DMS 273 treated with DMSO at 0.1 percent for 48 hours (cell line): ENCODE measurements at places on chromosomes 16 and 17.
A peak's percentile ranks its signal among the peaks of the same experiment; 100 is the strongest.

DNA sequence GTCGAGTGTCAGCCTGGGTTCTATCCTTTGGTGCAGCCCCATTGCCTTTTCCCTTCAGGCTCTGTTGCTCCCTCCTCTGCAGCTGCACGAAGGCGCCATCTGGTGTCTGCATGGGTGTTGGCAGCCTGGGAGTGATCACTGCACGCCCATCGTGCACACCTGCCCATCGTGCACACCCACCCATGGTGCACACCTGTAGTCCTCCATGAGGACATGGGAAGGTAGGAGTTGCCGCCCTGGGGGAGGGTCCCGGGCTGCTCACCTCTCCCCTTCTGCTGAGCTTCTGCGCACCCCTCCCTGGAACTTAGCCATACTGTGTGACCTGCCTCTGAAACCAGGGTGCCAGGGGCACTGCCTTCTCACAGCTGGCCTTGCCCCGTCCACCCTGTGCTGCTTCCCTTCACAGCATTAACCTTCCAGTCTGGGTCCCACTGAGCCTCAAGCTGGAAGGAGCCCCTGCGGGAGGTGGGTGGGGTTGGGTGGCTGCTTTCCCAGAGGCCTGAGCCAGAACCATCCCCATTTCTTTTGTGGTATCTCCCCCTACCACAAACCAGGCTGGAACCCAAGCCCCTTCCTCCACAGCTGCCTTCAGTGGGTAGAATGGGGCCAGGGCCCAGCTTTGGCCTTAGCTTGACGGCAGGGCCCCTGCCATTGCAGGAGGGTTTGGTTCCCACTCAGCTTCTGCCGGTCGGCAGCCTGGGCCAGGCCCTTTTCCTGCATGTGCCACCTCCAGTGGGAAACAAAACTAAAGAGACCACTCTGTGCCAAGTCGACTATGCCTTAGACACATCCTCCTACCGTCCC is 2.9 kb downstream of the CTRL start:
- DNase-seq = peak; percentile 28

DNA sequence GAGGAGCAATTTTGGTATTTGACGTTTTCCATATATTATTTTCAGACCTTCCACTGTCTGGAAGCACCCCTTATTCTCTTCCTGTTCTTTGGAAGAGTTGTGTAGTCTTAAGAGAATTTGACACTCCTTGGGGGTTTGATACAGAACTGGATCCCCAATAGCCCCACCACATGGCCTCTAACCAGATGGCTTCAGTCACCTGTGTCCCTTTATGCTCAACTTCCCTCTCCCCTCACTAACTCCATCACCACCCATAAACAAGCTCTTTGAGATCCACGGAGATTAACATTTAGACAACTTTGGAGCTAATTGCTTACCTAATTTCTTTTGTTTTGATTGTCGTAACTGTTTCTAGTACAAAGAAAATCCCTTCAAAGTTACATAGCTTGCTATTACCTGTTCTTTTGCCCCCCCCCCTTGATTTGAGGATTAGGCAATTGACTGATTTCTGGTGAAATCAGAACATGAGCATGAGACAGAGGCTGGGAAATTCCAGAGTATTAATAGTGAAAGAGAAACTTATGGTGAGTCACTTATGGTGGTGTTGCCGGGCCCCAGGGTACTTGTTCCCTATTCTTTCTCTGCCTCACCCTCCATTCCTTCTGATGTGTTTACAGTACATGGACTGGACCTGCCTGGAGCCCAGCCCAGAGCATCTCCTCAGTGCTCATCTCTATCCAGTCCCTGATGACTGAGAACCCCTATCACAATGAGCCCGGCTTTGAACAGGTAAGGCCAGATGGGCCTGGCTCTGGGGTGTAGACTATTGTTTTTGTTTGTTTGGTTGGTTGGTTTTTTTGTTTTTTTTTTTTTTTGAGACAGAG is 7.5 kb downstream of the UBE2Z start:
- no peak for DNase-seq

DNA sequence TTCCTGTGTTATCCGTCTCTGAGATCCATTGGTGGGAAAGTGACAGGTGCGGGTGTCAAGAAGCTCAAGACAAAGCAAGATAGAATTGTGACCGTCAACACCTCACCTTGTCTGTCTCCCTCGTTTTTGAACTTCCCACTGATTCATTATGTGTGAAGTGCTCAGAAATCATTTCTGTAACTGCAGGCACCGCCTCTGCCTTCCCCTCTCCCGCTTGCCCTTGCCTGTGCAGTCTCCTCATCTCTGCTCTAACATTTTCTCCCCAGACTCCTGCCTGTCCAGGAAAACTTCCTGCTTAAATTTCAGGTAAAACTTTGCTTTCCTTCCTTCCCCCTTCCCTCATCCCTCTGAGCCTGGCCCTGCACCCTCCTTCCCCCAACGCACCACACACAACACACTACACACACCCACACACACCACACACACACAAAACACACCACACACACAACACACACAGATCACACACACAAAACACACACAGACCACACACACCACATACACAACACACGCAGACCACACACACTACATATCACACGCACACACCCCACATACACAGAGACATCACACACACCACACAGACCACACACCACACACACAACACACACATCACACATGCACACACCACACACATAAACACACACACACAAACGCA is 25.7 kb downstream of the CALB2 start:
- DNase-seq = no peak

DNA sequence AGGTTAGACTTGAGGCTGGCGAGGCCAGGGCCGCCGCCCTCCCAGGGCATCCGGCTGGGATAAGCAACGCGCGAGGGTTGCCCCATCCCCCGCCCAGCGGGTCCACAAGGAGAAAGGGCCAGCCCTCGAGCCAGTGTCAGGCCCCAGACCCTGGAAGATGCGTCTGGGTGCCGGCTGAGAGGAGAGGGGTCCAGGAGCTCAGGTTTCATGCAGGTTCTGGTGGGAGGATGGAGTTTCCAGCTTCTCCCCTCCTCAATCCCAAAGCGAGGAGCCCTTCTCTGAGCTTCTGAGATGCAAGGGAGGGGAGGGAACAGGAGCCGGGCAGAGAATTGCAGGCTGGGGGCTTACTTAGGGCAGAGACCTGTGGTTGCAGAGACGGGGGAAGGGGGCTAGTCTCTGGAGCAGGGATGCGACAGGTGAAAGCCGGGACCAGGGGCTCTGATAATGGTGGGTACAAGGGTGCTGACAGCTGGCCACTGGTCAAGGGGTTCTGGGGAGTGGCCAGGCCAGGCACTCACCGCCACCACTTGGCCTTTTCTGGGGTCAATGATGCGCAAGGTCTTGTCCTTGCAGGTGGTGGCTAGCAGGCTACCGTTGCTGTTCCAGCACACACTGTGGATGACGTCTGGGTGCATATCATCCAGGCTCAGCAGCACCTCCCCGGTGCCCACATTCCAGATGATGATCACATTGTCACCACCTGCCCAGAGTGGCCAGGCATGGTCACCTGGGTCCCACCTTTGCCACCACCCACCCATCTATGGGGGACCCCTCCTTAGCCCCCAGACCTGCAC is 4.2 kb downstream of the CORO6 start:
- no peak for DNase-seq

DNA sequence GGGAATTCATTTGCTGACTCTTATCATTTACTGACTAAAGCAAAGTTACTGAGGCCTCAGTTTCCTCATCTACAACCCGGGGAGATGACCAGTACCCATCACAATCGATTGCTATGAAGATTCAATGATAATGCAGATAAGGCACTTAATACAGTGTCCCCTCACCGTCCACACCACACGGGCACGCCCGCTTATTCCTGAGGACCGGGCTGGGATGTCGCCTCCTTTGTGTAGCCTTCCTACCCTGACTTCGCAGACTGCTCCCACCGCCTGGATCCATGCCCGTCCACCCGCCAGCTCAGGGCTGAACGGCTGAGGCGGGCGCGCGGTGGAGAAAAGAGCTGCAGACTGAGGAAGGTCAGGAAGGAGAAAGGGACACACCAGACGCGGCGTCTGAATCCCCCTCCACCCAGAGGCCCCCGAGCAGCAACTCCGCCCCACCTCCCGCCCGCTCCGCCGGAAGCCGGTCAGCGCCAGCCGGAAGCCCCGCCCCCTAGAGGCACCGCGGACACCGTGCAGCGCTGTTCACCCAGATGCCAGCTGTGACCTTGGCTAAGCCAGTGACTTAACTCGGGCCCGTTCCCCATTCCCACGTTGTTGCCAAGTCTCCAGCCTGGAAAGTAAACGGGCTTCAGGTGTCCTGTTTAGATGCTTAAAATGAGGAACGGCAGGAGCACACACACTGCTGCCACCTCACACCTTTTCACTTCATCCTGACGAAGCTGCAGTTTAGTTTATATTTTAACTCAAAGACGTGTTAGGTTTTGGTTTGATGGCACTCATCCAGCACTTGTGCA is at the start of gene KRABD2:
KRABD2 (minus strand) TSS at position 434 of the 797 bp plus-strand sequence.
- DNase-seq = peak; percentile 86

GRCh38 chr17:79695797-79696609 is 34.7 kb upstream of the ENPP7 start:
- peak; percentile 60 for DNase-seq

DNA sequence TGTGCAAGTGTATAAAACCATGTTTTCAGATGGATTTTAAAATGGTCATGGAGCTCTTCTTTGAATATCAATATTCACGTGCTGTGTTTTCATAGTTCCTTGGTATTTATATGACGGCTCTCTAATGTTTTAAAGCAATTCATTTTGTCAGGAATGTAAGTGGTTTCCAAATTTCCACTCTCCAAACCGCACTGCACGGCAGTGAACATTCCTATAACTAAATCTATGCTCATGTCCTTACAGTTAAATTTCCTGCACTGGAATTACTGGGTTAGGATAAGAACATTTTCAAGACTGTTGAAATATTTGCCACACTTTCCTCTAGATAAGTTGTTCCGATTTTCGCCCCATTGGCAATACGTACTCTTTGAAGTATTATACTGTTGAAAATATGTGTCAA is 398.9 kb downstream of the PMP22 start:
- no peak for DNase-seq

DNA sequence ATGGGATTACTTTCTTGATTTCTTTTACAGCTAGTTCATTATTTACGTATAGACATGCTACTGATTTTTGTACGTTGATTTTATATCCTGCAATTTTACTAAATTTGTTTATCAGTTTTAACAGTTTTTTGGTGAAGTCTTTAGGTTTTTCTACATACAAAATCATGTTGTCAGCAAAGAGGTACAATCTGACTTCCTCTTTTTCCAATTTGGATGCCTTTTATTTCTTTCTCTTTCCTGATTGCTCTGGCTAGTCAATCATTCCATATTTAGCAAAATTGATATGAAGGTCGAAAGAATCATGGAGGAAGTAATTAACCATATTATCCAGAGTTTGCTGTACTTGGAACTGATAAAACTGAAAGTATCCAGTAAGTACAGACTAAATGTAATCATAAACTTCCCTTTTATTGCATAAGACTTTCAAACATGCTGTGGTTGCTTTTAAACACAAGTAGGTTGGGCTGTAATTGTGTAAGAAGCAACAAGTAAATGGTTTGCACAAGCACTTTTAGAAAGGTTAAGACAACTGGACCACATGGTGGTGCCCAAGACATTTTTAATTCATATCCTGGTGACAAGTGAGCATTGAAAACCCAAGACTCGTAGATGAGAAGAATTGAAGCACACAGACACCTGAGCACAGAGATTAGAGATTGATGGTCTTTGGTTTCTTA is 8.4 kb downstream of the GDE1 start:
- no peak for DNase-seq

- no peak for DNase-seq
Observed at GRCh38 chr16:11092788-11093571, 148.6 kb downstream of the CLEC16A start.

- DNase-seq = no peak
Observed at GRCh38 chr16:78386557-78387324, 287.3 kb downstream of the WWOX start.

DNA sequence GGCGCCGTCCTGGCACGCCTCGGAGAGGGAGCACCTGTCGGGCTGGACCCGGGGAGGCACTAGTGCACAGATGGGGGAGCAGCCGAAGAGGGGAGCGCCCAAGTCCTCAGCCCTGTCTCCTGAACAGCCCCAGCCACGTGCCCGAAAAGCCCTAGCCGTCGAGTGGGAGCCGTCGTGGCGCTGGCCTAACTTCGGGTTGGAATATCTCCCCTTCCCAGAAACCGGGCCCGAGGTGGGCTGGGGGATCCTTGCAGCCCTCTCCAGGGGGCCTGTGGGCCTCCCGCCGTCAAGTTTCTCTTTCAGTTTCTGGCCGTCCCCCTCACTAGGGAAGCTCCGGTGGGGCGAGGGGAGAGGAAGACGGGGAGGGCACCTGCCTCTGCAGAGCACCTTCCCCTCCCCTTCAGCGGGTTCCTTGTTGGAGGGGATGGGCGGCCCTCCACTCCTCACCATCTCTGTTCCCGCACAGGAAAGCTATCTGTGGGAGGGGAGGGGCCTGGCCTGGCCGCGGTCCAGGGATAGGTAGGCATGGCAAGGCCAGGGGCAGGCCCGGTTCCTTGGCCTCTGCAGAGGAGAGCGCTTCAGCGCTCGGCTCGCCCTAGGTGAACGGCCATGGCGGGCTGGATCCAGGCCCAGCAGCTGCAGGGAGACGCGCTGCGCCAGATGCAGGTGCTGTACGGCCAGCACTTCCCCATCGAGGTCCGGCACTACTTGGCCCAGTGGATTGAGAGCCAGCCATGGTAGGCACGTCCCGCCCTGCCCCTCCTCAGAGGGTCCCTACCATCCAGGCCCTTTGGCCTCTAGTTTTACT is 709 bp downstream of the STAT5A start:
- DNase-seq = no peak

- peak; percentile 24 for DNase-seq
Observed at GRCh38 chr17:1087381-1088241, 90.7 kb downstream of the TIMM22 start.

- DNase-seq = no peak
Observed at GRCh38 chr17:76883744-76884525, 15.7 kb downstream of the MGAT5B start.

GRCh38 chr16:87628940-87629339 is 26.6 kb downstream of the JPH3 start:
- no peak for DNase-seq

- DNase-seq = no peak
Observed at GRCh38 chr17:44914698-44915271, 515 bp downstream of the GFAP start.

DNA sequence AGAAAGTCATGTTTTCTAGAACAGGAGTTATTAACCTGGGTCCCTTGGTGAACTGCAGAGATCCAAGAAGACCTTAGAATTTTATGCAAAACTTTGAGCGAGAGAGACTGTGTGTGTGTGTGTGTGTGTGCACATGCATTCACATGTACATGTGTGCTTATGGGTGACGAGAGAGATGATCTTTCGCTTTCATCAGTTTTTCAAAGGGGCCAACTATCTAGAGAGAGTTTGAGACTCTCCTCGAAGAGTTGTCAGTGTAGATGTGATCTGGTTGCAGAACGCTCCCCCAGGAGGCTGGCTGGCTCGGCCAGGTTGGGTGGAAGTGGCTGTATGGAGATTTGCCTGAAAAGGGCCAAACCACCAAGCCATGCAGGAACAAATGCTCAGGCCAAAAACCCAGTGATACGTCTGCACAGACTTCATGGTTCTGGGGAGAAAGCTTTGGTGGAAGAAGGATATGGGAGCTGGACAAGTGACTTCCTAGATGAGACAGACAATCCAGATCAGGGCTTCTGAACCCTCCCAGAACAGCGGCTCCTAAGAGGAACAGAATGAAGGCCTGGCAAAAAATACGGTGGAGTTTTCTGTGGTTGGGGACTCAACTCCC is 6.1 kb downstream of the PIK3R5 start:
- DNase-seq = no peak

- no peak for DNase-seq
Observed at GRCh38 chr17:79821331-79822095, 17.7 kb downstream of the CBX4 start.
